NCI-H187 treated with DMSO at 0.1 percent for 48 hours (cell line): ENCODE measurements at places on chromosomes 5 and 9.

GRCh38 chr5:149959406-149960236, 937 bp upstream of the SLC26A2 start:
- no peak for DNase-seq

- DNase-seq, result no peak
Measured at GRCh38 chr9:129208207-129209032, 30.4 kb upstream of the IER5L start.

GRCh38 chr5:61823065-61823464, 482.9 kb upstream of the KIF2A start:
- no peak for DNase-seq

DNA sequence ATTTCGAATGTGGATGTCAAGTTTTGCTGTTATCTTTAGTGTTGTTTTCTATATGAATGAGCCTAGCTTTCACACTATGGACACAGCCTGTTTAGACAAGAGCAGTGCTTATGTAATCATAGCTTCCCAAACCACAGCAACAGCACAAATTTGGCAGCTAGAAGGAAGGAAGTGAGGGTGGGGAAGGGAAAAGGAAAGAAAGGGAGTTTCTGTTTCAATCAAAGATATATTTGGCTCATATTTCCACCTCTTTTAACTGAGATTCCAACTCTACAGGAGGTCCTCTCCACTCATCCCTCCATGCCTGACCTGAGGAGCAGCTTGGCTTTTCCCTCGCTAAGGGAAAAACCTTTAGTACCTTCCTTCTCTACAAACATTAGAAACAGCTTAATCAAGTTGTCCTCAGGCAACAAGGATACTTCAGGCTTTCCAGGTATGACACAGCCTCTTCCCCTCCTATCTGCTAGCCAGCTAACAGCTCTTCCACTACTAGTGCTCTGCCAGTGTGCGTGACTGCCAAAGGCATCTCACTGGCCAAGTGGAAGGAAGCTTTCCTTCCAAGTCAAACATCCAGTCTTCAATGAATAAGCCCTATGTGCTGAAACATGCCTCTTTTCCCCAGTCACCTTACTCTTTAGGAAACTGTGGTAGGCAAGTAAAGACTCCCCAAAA, 268.6 kb upstream of the PTGER4 start:
- no peak for DNase-seq

DNA sequence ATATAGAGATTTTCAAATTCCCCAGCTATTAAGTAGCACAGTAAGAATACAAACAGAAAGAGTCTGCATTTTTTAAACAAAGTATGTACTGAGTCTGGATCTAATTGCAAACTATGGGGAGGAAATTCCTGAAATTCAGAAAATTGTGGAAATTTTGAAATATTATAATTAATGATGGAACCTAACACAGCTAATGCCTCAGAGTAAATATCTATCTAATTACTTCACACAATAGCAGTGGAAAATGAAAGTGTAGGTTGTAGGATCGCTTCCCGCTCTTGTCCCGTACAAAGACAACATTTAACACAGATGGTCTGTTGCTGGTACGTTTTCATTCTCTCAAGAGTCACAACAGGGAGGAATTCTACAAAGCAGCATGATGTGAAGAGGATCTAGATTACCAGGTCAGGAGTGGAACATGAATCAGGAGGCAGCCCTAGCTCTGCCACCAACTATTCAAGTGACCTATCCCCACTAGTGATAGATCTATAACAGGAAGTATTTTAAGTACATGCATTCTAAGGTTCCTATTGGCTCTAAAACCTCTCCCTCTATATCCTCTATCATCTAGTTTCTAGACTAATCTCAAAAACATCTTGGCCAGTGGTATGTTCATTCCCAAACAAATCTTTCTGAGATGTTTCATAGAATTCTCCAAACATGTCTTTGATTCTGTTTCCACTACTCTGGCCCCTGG, 58.9 kb upstream of the GRAMD2B start:
- no peak for DNase-seq

GRCh38 chr9:76032038-76032796, 141.7 kb downstream of the PCSK5 start:
- no peak for DNase-seq

GRCh38 chr5:167319243-167319642, 972.2 kb upstream of the WWC1 start:
- DNase-seq, result no peak

GRCh38 chr9:5876026-5876425, 14.7 kb upstream of the MLANA start:
- no peak for DNase-seq

GRCh38 chr5:31270396-31270795, 76.9 kb downstream of the CDH6 start:
- no peak for DNase-seq

DNA sequence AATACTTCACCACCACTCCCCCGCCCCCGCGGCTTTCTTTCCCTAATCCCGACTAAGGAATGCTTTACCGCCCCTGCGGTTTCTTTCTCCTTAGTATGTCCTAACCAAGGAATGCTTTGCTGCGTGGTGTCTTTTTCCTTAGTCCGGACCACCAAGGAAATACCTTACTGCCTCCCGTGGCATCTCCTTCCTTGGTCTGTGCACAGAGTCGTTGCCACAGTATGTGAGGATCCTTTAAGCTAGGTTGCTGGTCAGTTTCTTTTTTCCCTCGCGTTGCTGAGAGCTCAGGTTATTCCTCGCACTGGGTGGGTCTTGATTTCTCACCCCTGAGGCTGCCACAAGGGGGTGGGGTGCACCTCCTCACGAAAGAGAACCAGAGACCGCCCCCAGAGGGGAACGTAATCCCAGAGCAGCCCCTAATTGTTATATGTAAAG, 309.4 kb downstream of the NR3C1 start:
- DNase-seq, result no peak

DNA sequence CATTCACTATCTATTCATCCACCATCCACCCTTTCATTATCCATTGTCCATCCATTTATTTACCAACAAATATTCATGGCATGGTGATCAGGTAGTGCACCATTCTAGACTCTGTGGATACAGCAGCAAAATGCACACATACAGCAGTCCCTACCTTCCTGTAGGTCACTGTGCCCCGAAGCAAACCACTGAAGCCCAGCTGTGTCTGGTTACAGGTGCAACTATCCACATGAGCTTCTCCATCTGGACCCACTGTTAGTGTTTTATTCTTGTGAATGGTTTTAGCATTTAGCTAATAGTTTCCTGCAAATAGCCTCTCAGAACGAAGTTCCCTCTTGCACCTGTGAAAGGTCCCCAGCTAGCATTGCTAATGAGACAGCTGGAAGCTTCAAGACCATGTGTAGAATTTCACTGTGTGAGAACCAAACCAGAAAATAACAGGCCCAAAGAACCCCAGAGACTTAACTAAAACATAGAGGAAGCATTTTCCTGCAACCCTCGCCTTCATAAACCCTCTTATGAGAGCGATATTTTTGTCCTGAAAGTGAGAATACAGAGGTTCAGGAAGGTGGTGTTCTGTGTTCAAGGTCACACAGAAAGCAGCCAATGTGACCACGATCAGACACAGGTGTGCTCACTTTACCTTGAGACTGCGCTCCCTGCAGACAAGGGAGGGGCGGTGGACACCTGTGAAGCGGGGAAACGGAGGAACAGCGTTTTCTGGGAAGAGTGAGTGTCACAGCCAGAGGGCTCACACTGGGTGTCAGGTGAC, 18.5 kb downstream of the PAEP start:
- no peak for DNase-seq

DNA sequence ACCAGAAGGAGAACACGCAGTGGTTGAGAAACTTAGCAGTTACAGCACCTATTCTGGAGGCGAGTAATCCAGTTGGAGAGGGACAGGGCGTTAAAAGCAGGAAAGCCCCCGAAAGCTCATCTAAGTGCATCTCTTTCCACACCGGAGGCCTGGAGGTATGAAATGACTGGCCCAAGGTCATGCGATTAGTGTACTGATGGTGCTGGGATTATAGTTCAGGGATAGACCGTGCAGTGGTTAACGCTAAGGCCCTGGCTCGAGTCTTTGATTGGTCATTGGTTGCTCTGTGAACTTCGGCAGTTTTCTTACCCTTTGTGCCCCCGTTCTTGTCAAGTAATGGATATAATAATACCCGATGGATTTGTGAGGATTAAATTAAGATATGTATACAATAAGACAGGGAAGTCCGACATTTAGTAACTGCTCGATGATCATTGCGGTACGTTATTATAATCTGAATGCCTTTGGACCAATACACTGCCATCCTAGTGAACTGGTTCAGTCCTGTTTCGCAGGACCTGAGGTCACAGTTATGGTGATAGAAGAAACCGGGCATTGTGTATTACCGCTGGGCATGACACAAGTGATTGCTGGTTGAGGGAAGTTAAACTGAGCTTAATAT, 960 bp downstream of the CANX start:
- no peak for DNase-seq

- peak; percentile 14 for DNase-seq
Measured at GRCh38 chr9:97923529-97924108, 1.3 kb upstream of the TRMO start.

GRCh38 chr9:12651125-12651524, 42.1 kb upstream of the TYRP1 start:
- no peak for DNase-seq

DNA sequence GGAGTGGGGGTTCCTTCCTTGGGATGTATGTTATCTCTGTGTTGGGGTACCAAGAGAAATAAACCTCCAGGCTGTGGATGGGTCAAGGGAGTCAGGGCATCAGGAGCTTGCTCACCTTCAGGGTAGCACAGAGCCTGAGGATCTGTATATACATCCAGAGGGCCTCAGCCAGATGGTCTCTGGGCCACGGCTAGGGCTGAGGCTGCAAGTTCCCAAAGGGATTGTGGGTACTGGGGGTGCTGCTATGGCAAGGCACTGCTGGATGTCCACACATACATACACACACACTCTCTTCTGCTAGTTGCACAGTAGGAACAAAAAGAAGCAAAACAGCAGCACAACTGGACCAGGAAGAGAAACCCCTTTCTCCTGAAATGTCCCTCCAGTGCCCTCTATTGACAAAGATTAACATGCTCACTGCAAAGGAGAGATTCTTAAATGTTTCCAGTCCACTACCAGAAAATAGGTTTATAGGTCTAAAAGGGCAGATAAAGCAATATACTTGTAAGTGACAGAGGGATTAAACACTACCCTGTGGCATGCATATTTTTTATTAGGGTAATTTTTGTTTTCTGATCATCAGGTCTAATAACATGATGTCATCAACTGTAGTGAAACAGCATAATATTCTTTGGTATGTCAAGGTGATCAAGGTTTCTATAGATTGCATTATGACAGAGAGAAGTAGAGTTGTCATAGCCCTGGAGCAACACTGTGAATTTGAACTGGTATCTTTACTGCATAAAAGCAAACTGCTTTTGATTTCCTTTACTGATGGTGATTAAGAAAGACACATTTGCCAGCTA, 56.3 kb upstream of the KCNN2 start:
- no peak for DNase-seq

- DNase-seq, result no peak
Measured at GRCh38 chr9:14288433-14288832, 25.5 kb downstream of the NFIB start.

DNA sequence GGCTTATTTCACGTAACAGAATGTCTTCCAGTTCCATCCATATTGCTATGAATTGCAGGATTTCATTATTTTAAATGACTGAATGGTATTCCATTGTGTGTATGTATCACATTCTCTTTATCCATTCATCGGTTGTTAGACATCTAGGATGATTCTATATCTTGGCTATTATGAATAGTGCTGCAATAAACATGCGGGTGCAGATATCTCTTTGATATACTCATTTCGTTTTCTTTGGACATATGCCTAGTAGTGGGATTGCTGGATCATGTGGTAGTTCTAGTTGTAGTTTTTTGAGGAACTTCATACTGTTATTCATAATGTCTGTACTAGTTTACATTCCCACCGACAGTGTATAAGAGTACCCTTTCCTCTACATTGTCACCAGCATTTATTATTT, 460.5 kb downstream of the MAN2A1 start:
- DNase-seq, result no peak

- DNase-seq, result no peak
Measured at GRCh38 chr5:140152022-140152999, 22.7 kb upstream of the CYSTM1 start.

DNA sequence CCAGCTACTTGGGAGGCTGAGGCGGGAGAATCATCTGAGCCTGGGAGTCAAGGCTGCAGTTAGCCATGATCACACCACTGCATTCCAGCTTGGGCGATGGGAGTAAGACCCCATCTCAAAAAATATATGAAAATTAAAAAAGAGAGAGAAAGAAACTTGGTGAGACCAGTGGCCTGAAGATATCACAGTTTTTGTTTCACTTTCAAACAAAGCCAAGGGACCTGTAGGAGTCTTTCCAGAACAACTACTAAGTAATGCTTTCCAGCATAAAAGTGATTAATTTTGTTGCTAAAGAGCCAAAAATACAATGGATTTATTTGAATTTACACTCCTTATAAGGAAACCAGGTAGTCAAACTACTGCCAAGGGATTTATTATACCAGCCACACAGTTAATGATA, 23.5 kb downstream of the GKAP1 start:
- no peak for DNase-seq

- DNase-seq, result no peak
Measured at GRCh38 chr5:77645158-77645994, 6.9 kb upstream of the OTP start.

GRCh38 chr5:127599847-127600246, 49.0 kb upstream of the CTXN3 start:
- DNase-seq, result no peak

DNA sequence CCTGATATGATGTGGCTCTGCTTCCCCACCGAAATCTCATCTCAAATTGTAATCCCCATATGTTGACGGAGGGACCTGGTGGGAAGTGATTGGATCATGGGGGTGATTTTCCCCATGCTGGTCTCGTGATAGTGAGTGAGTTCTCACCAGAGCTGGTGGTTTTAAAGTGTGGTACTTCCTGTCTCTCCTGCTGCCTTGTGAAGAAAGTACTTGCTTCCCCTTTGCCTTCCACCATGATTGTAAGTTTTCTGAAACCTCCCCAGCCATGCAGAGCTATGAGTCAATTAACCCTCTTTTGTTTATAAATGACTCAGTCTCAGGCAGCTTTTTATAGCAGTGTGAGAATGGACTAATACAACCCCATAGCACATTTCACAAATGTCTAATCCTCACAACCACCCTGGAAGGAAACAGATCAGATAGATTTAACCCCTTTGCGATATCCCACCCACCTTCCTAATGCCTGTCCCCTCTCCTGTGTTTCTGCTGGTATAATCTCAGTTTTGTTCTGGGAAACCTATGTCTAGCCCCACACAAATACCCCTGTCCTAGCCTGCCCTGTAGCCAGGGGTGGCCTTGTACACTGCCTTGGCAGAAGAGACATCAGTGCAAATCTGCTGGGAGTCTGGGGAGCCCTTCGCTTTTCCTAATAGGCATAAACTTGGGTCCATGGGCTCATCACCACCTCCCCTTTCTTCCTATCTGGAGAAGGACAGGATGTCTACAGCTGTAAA, 157.0 kb upstream of the RAI14 start:
- no peak for DNase-seq

DNA sequence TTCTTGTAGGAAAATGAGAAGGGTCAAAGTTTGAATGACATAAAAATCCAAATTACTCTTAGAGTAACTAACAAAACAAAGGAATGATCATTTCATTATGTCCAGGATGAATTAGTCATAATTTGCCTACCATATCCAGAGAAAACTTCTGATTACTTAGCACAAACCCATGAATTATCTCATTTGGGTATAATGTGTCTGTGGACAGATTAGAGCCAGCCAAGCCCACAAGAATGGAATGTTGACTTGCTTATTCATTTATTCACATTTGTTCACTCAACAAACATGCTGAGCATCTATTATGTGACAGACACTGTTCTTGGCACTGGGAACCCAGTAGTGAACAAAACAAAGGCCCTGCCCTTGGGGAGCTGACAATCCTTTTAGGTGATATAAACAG, 87.4 kb downstream of the APBA1 start:
- DNase-seq, result no peak

- no peak for DNase-seq
Measured at GRCh38 chr9:112535301-112535700, 48.7 kb downstream of the KIAA1958 start.
